ENCODE measurements at places on chromosomes 13 and 19.

GRCh38 chr19:46536391-46536790 is 40.7 kb upstream of the PNMA8B start:
- no peak for DNase-seq

- peak; percentile 85 for DNase-seq
Observed at GRCh38 chr19:1066748-1067340, at the start of gene ARHGAP45. Gene ARHGAP45 (plus strand): TSS chr19:1067167. CDS start chr19:1067406, 239 bp downstream.

DNA sequence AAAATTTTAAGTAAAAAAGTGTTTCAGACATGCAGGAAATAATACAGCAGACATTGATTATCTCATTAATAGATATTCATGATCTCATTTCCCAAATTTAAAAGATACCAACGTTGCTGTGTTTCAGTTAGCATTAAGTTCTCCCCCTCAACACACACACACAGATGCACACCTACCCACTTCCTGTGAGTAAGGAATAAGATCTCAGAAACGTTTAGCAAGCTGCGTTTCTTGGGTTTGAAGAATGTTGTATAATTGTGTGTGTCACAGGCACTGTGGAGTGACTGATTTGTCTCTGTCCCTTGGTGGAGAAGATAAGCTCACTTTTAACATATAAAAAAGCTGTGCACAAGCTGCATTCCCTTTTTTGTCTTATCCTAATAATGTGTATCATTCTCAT is 196.8 kb downstream of the PDS5B start:
- no peak for DNase-seq

GRCh38 chr19:17616961-17617806 is 61.7 kb downstream of the COLGALT1 start:
- no peak for DNase-seq

DNA sequence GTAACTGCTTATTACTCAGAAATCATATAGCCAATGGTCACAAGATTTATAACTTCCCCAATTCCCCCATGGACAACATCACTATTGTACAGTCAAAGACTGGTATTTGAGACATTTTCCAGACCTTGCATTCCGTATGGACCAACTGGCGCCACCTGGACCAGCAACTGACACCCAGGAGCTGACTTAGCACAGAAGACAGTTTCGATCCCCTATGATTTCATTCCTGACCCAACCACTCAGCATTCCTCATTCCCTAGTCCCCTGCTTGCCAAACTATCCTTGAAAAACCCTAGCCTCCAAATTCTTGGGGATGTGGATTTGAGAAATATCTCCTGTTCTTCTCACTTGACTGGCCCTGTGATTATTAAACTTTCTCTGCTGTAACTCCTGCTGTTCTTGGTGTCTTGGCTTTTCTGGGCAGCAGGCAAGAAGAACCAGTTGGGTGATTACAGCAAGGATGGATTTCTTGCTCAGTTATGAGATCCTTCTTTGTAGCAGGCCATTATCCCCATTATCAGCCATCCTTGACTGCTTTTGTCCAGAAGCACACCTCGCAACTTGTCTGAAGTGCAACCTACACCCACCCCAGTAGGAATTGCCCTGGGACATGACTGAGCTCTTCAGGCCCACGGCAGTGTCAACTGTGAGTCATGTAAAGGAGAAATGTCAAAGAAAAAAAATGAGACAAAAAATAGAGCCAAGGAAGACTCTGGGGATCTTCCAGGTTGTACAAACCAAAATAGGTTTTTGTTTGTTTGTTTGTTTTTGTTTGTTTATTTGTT is 13.7 kb upstream of the MAP3K10 start:
- no peak for DNase-seq

GRCh38 chr13:82800391-82800790 is 1081.9 kb downstream of the SLITRK1 start:
- DNase-seq: no peak

GRCh38 chr19:2255112-2255845 is 938 bp downstream of the JSRP1 start:
- no peak for DNase-seq

DNA sequence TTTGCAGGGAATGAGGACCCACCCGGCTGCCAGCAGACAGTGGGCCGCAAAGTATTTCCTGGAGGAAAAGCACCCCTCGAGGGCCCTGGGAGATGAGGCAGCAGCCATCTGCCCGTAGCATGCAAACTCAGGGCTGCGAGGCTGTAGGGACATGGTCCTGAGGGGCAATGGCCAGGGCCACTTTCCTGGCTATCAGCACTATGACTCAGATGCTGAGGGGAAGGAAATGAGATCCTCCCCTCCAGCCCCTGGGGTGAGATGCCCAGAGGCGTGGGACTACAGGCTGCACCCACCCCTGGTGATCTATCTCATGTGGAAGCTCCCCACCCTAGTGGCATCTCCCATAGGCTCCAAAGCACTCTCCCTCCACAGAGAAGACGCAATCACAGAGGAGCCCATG is 80.1 kb downstream of the SLC7A1 start:
- no peak for DNase-seq

- DNase-seq: no peak
Observed at GRCh38 chr13:40271271-40271885, 395.1 kb downstream of the FOXO1 start.

- DNase-seq: no peak
Observed at GRCh38 chr19:16061943-16062342, 14.4 kb upstream of the TPM4 start.

GRCh38 chr19:43532962-43533545 is at the start of gene ZNF575:
Gene ZNF575 (plus strand): TSS chr19:43533188. CDS start chr19:43534423, 1,235 bp downstream.
- peak; percentile 87 for DNase-seq

DNA sequence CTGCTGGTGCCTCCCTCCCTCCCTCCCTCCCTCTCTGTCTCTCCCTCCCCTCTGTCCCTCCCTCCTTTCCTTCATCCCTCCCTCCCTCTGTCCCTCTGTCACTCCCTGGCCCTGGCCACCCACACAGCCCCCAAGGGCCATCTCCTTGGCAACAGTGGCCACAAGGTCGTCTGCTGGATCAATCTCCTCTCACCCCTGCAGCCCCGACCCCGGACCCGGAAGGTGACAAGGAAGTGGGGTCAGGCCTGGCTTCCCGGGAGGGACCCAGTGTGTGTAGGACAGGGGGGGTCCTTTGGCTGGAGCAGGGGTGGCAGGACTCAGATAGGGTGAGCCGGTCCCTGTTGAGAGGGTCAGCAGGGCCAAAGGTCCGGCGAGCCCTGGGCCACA is 21.9 kb upstream of the TCF3 start:
- DNase-seq: no peak
